ENCODE measurements at places on chromosomes 2 and 18.
A peak's percentile ranks its signal among the peaks of the same experiment; 100 is the strongest.

DNA sequence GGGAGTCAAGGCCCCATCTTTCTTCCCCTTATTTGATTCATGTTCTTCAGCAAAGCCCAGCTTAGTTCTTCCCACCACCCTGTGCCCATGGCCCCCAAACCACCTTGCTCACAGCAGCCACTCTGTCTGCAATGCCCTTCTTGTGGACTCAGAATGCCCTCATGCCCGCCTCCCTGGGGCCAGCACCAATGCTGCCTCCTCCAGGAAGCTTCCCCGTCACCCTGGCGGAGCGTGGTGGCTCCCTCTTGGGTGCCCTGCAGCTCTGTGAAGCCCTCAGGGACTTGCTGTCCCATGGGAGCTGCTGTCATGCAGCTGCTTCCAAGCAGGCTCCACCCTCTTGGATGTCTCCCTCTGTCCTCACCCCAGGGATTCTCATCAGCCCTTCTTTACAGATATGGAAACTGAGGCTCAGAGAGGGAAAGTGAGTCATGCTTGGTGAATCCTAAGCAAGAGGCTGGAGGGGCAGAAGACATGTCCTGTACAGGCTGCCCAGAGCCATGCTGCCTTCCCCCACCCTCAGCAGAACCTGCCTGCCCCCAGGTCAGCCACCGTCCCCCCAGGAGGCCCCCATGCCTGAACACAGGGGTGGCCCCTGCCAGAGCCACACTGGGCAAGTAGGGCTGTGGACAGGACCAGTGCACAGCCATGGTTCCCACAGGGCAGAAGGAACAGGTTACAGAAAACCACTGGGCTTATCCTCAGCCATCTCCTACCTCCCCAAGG, 11.8 kb upstream of the DUSP2 start:
- DNase-seq = no peak

- DNase-seq = no peak
Observed at GRCh38 chr18:67896451-67896850, 379.9 kb upstream of the DSEL start.

GRCh38 chr2:27184115-27184514, 27.7 kb upstream of the ATRAID start:
- no peak for DNase-seq

GRCh38 chr18:46754661-46755292, 2.1 kb downstream of the ST8SIA5 start:
- no peak for DNase-seq

- DNase-seq = peak; percentile 27
Observed at GRCh38 chr2:35428548-35428947, 927.0 kb upstream of the CRIM1 start.

- DNase-seq = no peak
Observed at GRCh38 chr2:216308576-216308975, 63.7 kb downstream of the MARCHF4 start.

DNA sequence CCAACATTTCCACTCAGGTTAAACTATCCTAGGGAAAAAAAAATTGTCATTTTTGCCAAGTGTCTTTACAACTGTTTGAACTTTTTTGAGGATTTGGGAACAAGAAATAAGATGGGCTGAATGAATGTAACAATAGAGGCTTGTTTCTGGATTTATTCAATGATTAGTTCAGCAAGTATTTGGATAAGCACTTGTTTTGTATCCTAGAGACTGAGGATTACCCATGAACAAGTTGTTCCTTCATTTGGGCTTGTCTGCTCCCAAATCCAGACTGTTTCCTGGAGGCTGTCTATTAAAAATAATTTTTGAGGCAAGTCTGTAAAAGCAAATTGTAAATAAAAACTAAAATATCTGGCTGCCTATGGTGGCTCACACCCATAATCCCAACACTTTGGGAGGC, 62.0 kb upstream of the CSRNP3 start:
- DNase-seq = no peak

GRCh38 chr2:237194906-237195305, 109.2 kb downstream of the COPS8 start:
- DNase-seq = no peak

GRCh38 chr18:25935356-25935755, 155.1 kb downstream of the SS18 start:
- DNase-seq = no peak

DNA sequence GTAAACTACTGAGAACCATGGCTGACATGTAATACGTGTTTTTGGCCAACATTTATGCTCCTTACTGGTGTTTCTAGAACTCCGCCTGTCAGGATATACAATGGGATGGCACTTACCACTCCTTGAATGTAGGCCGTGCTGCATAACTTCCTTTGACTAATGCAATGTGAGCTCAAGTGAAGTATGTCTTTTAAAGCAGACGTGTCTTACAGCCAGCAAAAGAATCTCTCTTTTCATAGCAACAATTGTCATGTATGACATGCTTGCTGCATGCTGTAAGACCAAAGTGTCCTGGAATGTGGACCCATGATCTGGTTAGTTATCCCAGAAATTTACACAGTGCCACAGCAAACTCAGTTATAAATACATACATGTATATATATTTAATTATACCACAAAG, 1202.7 kb upstream of the PIK3C3 start:
- DNase-seq = no peak

DNA sequence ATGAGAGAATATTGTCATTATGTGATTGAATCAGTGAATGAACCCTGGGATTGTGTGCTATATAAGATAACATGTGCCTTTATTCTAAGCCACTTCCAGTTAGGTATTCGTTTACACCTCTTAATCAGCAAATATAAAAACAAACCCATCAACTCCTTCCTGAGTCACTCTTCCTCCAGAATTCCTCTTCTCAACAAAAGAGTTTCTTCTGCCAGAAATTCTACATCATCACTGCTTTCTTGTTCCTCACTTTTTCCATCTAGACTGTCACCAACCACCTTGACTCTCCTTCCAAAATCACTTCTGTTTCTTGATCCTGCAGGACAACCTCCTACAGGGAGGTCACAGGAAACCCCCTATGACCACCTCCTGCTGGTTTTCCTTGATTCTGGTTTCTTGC, 261.4 kb downstream of the CYP26B1 start:
- no peak for DNase-seq

DNA sequence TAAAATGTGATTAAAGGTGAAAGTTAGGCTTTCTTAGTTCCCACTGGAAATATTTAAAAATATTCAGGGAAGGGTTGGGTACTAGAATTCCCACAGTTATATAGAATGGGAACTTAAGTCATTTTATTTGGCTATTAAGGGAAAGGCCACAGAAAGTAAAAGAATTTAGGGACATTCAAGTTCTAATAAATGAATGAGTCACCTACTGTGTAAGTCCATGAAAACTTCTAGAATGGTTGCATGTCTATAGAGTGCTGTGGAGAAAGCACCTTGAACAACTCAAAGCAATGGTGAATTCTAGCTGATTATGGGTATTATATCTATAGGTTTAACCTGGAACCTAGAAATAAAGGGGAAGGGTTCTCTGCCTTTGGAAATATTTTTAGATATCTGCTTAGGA, 28.1 kb upstream of the SLC4A10 start:
- DNase-seq = no peak

DNA sequence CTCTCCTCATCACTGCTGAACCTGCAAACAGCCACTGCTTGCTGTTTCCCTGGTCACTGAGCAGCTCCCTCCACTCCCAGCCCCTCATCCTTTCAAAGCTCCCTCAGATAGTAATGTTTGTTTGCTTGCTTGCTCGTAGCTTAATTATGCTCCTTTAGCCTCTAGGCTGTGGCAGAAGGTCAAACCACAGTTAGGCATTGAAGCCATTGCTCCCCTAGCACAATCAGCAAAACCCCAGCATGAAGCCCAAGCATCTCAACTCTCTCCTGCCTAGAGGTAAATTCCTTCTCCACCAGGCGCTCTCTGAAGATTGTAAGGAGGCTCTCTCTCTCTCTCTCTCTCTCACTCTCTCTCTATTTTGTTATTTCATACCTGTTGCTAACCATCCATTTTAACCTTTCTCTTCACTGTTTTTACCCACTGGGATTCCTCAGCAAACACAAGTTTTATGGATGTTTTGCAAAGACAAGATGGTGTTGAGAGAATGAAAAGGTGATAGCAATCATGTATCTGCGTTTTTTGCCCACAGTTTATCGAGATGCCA, 135.9 kb upstream of the HNRNPA3 start:
- DNase-seq = no peak
